ENCODE measurements at places on chromosomes 13 and 19.

DNA sequence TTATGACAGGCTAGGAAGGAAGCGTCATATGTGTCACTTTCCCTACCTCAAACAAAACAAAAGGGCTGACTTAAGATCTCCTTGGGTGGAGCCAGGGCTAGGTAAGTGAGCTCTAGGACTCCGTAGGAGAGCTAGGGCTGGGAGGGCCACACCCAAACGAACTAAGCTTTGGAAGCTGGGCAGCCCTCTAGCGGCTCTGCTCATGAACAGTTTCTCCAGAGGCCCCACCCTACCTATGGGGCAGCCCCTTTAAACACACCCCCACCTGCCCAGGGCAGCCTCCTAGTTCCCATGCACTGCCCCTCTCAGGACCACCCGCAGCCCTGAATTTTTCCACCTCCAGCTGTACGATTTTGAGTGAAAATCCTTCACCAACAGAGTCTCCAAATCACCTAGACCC, 3.5 kb downstream of the PEG3 start:
- DNase-seq, result no peak

DNA sequence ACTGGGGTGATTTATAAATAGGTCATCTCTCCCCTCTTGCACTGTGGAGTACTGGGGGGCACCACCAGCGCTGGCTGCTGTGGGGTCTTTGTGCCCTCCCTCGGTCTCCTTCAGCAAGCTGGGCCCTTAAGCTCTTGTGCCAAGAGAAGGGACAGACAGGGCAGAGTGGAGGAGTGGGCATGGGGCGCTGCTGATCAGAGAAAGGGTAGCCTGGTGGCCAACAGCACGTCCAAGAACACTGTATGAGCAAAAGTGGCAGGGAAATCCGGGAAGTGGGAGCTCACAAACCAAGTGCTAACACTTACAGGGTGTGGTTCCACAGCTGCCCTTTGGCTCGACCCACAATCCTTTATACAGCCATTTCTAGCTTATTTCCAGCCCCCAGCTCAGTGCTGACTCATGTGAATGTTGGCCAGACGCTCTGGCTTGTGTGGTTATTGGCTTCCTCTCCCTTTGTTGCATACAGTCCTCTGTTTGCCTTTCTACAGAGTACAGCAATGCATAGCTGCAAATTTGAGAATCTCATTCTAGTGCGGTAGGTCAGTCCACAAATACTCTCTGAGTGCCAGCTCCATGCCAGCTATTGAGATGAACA, 298.8 kb downstream of the SHISA2 start:
- DNase-seq, result no peak

- DNase-seq, result no peak
Measured at GRCh38 chr13:21227917-21228316, 51.5 kb downstream of the MRPL57 start.

DNA sequence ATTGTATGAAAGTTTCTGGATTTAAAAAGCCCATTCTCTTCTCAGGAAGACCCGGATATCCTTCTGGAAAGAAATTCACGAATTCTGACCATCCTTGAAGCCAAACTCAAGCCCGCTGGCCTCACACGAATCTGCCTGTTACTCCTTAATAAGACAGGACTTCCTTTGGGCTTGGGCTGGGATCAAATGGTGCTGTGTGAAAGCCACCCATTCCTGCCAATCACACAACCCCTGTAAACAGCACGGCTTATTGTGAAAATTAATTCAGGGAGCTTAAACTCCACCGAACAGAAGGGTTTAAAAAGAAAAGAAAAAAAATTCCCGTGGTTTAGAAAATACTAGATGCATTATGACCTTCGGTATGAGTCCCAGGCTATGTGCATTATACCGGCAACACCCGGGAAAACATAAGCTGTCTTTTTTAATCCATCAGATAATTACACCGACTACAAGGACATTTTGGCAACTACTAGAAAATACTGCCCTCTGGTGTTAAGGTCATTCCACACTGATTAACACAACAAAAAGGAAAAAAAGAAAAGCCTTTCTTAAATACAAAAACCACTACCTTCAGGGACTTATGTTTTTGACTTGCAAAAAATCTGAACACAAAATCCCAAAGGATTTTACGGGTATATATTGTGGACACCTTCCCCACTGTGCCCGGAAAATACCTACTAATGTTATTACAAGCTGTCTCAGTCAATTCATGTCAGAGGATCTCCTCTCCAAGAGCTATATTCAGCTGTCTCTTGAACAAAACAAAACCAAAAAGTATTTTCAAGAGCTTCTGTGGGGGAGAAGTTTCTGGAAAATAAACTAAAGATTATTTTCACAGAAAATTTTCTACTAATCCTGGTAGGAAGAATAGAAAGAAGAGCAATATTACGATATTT, 76.0 kb upstream of the LSM14A start:
- no peak for DNase-seq

GRCh38 chr19:4083677-4084546, 17.2 kb upstream of the ZBTB7A start:
- no peak for DNase-seq

All from CD4-positive, alpha-beta T cell (primary cell).